ENCODE measurements at places on chromosomes 13 and 19.

GRCh38 chr13:97710797-97711196, 242.7 kb upstream of the IPO5 start:
- no peak for DNase-seq

- DNase-seq, result no peak
Measured at GRCh38 chr19:51938936-51939335, 11.7 kb downstream of the ZNF613 start.

DNA sequence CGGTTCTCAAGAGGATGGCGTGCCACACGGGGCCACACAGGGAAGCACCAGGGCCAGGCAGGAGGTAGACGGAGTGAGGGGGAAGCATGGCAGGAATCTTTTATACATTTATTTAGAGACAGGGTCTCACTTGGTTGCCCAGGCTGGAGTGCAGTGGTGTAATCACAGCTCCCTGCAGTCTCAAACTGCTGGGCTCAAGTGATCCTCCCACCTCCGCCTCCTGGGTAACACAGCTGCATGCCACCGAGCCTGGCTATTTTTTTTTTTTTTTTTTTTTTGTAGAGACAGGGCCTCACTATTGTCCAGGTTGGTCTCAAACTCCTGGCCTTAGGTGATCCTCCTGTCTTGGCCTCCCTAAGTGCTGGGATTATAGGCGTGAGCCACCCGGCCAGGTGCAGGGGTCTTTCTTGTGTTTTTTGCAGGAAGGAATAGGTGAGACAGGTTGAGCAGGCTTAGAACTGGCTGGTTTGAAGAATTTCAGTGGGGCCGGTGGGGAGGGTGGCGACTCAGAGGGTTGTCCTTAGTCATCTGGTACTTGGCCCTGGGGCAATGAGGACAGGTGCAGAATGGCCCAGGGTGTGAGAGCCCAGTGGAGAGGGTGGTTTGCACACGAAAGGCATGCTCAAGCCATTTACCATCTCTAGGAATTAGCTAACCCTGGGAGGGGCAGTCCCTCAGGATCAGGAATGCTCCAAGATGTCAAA, 7.6 kb downstream of the SSC5D start:
- no peak for DNase-seq

- DNase-seq, result peak; percentile 54
Measured at GRCh38 chr19:4624733-4625362, 14.5 kb upstream of the TNFAIP8L1 start.

GRCh38 chr19:12947702-12948611, 2.3 kb downstream of the RAD23A start:
- DNase-seq, result no peak

- DNase-seq, result peak; percentile 87
Measured at GRCh38 chr19:19490214-19490968, 25.0 kb downstream of the TSSK6 start.

DNA sequence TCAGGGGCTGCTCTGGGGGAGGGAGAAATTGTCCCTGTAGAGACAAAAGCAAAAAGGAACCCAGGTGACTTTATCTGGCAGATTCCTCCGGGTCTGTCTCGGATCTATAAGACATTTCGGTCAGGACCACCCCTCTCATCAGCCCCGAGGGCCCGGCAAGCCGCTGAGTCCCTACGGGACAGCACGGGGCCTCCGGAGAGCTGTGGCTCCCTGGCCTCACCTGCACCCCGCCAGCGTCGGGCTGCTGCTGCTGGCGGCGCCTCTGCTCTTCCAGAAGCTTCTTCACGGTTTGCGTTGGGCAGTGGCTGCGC, 1.9 kb downstream of the NFKBID start:
- DNase-seq, result no peak
